ENCODE measurements at places on chromosomes 1 and 21.
A peak's percentile ranks its signal among the peaks of the same experiment; 100 is the strongest.

DNA sequence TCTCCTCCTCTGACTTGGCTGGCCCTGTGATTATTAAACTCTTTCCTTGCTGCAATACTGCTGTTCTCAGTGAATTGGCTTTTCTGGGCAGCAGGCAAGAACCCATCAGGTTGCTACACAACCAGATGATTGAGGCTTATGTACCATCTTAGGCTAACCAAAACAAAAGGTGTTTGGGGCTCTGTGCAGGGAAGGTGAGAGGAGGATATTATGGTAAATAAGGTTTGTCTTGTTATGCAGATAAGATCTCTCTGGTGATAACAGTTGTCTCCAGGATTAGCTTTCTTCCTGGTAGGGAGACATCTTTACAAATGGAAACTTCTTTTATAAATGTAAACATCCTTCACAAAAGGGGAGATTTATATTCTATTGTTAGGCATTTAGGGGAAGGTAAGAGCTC lies 44.5 kb upstream of the GORAB start:
- no peak for DNase-seq

GRCh38 chr1:43979528-43980254 lies 681 bp downstream of the B4GALT2 start:
- peak; percentile 72 for DNase-seq

DNA sequence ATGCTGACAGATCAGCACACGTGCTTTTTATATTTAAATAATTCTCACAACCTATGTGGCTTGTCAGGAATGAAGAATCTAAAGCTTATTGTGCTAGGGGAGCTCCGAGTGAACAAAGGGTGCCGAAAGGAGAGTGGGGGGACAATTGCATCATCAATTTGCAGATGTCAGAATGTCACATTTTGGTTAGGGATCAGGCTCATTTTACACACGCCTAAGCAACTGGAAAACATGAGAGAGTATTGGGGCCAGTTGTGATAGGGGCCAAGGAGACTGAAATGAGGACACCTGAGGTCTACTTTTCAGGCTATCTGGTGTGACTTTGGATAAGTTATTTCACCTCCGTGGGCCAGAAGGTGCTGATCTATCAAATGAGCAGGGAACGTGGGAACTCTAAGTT lies 31.8 kb downstream of the RUNX1 start:
- no peak for DNase-seq

- no peak for DNase-seq
Measured at GRCh38 chr21:23131177-23131576, 2133.0 kb downstream of the NCAM2 start.

GRCh38 chr1:33762962-33763361 lies 100.9 kb upstream of the HMGB4 start:
- DNase-seq, result no peak

- DNase-seq, result no peak
Measured at GRCh38 chr1:163141556-163141955, 61.2 kb downstream of the RGS5 start.

- DNase-seq, result no peak
Measured at GRCh38 chr1:119909890-119910596, 13.7 kb upstream of the ADAM30 start.

GRCh38 chr1:167194182-167194581 lies 26.5 kb upstream of the POU2F1 start:
- no peak for DNase-seq

DNA sequence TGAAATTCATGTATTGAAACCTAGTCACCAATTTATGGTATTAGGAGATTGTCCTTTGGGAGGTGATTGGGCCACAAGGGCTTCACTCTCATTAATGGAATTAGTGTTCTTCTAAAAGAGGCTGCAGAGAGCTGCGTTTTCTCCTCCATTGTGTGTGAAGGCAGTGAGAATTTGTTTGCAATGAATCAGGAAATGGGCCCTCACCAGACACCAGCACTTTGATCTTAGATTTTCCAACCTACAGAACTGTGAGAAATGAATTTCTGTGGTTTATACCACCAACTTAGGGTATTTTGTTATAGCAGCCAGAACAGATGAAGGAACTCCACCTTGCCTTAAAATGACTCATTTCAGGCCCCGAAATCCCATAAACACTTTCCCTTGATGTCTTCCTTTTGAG lies 544.2 kb downstream of the RWDD3 start:
- DNase-seq, result no peak

DNA sequence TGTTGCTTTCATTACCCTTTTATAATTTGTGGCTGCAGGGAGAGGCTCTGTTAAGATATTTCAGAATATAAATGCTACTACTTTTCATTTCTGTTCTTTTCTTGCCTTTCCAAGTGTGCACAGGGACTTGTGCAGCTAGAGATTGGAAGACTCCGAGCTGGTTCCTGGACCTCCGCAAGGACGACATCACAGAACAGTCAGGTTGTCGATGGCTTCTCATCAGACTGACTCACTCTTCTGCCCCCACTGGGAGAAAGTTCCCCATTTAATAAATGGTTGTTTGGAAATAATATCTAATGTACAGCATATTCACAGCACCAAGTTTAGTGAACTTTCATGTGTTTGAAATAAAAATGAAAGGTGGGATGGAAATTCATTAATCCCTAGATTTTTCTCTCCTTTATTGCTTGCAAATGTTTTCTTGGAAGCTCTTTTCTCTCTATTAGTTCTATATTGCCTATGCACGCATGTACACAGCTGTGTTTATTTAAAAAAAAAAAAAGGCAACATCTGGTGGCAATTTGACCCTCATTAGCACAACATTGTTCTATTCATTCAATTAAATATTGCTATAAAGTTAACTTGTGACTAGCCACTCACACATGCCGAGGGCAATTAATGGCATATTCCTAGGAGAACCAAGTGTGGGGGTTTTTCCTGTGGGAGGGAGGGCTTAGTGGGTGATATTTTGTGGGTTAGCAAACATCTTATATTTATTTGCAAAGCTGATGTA lies 77.5 kb upstream of the L1TD1 start:
- no peak for DNase-seq

DNA sequence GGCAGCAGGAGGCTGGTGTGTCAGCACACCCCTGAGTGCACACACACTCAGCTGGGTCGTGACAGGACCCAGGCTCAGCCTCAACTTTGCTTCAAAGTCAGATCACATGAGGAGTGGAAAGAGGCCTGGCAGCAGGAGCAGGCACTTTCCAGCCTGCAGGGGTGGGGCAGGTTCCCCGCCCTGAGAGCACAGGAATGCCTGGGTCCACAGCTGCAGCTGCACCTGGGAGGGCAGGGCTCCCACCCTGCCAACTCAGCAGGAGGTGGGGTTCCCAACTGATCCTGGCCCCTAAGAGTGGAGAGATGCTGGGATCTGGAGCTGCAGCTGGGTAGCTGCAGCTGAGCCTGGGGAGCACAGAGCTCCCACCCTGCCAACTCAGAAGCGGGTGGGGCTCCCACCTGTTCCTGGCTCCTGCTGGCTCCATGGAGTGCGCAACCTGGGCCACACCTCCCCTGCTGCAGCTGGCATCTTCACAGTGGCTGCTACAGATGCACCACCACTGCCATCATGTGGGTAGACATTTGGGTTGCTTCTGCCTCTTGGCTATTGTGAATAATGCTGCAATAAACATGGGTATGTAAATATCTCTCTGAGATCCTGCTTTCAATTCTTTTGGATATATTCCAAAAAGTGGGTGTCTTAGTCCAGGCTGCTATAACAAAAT lies 415.4 kb downstream of the TTLL7 start:
- DNase-seq, result no peak

- DNase-seq, result no peak
Measured at GRCh38 chr1:99550198-99550597, 95.7 kb upstream of the PALMD start.

DNA sequence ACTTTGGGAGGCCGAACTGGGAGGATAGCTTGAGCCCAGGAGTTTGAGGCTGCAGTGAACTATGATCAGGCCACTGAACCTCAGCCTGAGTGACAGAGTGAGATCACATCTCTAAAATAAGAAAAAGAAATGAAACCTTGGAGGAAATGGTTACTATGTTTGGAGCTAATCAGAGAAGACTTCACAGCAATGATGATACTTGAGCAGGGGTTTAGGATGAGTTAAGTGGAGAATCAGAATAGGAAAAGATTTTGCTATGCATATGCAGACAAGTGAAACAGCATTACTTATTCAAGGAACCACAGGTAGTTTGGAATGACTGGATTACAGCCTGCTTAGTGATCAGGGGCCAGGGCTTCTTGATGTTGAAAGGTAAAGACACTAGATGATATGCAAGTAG lies 1.3 kb upstream of the CD5L start:
- no peak for DNase-seq

DNA sequence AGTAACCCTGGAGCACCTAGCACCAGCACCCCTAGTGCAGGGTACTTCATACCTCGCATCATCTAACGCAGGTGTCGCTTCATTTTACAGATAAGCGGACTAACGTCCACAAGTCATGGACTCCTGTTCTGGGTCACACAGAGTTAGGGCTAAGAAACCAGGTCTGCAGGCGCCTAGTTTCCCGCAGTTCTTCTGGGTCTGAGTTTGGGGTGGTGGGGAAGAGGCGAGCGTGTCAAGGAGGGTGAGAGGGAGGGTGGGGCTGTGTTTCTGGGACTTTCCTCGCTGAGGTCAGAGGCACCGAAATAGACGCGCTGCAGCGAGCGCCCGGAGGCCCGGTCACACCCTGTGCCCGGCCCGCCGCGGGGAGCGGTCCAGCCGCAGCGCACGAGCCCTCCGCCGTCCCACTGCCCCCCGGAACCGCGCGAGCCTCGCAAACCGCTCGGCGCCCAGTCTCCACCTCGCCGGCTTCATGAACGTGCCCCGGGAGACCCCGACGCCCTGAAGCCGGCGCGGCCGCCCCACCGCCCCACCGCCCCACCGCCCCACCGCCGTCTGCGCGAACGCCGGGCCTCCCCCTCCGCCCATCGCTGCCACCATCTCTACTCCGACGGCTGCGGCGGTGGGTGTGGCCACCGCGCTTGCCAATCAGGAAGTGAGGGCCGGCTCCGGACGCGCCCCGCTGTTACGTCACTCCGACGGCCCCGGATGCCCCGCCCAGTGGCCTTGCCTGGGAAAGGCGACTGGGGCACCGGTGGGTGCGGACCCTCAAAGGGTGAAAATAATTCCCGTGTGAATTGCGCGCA lies 12.3 kb downstream of the IFI6 start:
- peak; percentile 96 for DNase-seq

DNA sequence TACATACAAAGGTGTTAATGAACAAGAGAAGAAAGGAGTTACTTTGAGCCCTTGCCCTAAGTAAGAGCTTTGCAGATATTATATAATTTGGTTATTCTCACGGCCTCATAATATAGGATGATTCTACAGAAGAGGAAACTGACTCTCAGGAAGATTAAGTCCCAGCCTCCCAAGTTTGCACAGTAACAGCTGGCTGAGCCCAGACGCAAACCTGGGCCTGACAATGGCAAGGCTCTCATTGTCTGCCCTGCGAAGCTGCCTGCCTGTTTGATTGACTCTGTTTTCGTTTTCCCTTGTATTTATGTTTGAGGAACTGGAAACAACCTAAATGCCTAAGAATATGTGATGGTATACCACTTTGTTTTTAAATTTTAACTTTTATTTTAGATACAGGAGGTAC lies 76.2 kb upstream of the PGBD5 start:
- DNase-seq, result no peak

GRCh38 chr1:234554698-234555311 lies 55.2 kb downstream of the IRF2BP2 start:
- DNase-seq, result no peak

- no peak for DNase-seq
Measured at GRCh38 chr1:212518188-212519054, 85.7 kb downstream of the NENF start.

- DNase-seq, result no peak
Measured at GRCh38 chr1:85411567-85412305, 53.2 kb downstream of the DDAH1 start.

DNA sequence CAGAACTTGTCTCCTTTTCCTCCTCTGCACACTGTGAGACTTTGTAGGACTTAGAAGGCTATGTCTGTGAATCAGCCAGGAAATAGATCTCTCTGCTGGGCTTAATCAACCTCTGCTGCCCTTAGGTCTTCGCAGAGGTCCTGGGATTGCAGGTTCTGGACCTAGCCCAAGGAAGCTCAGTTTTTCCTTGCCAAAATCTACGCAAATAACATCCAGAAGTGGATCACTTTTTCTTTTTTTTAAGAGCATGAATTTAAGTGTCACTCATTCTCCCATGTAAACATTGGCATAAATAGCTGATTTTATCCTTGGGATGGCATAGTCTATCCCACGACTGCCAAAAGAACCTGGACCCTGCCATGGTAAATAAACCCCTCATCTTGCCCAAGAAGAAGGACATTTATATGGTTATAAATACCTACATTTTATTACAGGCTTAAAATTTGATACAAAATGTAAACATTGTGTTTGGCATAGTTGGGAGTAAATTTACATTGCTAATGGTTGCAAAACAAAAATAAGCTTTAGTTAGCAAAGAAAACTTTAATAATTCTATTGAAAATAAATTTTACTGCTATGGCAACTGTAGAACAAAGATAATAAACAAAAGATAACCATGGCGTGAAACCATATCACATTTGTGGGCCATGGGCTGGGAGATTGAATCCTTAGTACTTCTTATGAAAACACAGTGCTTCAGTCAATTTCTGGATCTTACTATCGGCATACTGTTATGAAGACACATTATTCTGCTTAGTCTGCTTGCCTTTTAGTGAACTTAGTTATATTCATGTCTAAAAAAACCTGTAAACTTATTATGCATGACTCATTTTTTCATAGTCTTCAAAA lies 24.5 kb upstream of the DISC1 start:
- DNase-seq, result no peak

DNA sequence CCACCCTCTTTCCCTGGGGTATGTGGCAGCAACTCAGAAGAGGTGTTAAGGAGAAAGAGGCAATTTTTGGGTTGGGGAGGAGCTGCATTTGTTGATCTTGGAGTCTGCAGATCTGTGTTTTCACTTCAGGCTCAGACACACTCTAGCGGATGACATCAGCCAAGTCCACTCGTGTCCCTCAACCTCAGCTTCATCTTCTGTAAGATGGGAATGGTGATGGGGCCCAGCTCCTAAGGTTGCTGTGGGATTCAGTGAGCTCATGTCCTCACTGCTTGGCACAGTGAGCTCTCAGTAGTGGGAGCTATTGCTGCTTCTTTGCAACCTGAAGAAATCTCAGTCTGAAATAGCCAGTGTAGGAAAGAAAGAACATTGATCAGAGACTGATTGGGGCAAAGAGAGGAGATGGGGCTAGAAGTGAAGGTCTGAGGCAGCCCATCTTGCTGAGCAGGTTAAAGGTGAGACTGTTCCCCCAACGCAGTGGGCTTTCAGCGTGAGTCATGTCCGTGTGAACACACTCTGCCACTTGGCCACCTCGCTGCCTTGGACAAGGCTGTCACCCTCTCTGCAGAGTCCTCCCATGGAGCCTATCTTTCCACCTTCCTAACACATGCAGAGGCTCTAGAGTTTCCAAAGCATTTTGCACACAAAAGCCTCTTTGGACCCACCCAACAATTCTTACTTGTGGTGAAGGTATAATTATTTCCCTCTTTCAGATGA lies 56.0 kb upstream of the CITED4 start:
- peak; percentile 8 for DNase-seq

- DNase-seq, result no peak
Measured at GRCh38 chr1:15886611-15887167, 39.2 kb downstream of the SPEN start.

GRCh38 chr1:172148707-172149106 lies 271.8 kb upstream of the C1orf105 start:
- no peak for DNase-seq
